DMS153 (cell line): ENCODE measurements at places on chromosomes 7 and 10.

DNA sequence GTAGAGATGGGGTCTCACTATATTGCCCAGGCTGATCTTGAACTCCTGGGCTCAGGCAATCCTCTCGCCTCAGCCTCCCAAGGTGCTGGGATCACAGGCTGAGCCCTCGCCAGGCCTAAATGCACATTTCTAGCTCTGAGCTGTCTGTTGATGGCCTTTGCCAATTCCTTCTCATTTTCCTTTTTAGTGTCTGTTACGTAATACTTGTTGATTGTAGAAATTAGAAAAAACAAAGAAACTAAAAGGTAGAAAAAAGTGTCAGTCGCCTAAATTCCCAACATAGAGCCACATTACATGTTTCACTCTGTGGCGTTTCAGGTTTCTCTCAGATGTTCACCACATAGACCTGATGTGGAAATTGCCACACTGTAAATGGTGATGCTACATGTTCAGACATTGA is 44.0 kb upstream of the RASGEF1A start:
- no peak for DNase-seq

GRCh38 chr10:75272896-75273295 is 37.1 kb upstream of the COMTD1 start:
- DNase-seq = no peak

GRCh38 chr7:115642194-115642593 is 388.4 kb downstream of the TFEC start:
- DNase-seq = no peak

DNA sequence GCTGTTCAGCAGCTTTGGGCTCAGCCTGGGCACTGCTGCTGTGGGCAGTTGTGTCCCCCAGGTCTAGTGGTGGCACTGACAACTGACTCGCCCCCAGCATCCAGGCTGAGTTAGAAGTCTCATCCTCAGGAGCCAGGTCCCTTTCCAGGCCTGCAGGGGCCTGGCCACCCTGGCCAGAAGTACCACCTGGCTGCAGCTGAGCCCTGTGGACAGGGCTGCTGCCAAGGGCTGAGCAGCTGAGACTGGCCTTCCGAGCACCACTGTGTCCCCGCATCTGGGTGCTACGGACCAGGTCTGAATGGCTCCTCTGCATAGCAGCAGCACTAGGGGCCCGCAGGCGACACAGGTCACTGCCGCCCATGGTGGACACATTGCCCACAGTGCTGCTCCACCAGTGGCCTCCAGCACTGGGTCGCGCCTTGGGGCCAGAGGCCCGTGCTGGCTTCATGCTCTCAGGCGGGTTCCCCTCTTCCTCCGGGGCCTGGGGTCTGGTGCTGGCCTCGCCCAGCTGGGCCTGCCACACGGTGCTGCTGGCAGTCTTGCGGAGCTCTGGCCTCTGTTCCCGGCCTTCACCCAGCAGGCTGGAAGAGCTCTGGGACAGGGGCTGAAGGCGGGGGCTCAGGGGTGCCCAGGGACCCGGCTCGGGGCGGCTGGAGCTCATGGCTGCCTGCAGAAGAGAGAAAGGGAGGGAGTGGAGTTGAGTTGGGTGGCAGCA is 6.2 kb downstream of the GPRIN2 start:
- no peak for DNase-seq

DNA sequence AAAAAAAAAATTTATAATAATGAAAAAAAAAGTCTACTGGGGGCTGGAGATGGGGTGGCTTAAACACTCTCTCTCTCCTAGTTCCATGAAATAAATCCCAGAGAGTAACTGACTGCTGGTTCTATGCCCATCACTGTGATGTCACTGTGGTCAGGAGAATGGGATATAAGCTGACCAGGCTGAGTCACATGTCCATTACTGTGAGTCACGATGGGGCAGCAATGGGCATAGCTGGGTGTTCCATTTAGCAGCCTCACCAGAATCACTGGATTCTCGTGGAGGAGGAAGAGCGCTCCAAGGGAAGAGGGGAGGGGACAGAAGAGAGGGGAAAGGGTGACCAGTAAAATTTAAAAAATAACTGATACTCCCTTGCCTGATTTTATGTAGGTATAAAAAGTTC is 37.1 kb downstream of the MASTL start:
- no peak for DNase-seq

DNA sequence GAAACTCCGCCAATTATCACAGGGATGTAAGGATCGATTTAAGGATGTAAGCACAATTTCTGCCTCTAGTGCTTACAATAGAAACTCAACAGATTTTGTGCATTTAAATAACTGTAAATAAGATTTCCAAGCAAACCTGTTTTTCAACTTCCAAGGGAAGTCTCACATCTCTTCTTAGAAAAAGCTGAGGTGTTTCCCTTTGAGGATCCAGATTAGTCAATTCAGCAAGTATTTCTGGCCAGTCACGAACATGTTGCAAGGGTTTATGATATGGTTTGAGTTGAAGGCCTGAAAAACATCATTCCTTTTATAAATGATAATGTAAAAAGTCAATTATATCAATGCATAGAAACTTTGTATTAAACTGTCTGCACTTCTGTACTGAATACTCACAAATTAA is 23.9 kb downstream of the KRIT1 start:
- DNase-seq = no peak
